ENCODE measurements at places on chromosomes 13 and 19.

GRCh38 chr19:3095441-3096191, 1.5 kb downstream of the GNA11 start:
- no peak for DNase-seq

DNA sequence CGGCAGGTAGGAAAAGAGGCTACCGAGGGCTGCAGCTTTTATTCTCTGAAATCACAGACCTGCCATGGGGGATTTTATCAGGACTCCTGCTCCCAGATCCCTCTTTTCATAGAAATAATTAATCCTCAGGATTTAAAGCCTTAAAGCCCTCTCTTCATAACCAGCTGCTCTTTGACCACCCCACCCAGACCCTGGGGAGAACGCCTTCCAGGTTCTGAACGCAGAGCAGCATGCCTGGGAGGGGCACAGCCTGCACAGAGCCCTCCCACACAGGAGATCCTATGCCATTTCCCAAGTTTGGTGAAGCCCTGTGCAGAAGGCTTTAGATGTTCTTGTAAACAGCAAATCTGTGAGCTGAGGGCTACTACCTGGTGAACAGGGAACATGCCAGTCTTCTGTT, 91.1 kb downstream of the STOML3 start:
- no peak for DNase-seq

DNA sequence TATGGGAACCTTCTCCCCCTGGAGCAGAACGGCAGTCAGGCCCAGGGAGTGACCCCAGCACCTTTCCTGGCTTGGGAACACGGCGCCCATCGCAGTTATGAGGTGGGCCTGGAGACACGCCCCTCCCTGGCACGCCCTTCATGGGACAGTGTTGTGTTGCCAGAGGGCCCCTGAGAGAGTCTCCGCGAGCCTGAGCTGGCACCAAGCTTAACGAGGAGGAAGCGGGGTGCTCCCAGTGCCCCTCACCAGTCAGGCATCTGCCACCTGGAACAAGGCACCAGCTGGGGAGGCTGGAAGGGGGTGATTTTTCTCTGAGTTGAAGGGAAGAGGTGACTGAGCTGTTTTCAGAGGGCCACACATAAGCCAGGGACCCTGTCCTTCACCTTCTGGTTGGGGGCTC, 180.6 kb downstream of the KDM4B start:
- no peak for DNase-seq

DNA sequence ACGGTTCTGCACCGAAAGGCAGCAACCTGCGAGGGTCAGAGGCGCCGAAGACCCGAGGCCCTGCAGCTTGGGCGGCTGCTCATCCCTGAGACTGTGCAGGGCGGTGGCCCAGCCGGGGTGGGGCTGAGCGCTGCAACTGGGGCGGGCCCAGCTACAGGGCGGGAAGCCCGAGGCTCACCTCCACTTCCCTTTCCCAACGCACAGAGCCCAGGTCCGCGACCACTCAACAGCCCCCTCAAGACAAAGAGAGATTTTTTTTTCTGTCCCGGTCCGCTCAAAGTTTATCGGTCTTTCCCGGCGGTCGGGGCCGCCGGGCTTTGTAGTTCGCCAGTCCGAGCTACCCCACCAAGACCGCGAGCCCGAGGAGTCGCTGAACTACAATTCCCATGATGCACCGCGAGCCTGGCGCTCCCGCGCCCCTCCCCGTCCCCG, 573 bp downstream of the KATNAL1 start:
- peak; percentile 94 for DNase-seq

DNA sequence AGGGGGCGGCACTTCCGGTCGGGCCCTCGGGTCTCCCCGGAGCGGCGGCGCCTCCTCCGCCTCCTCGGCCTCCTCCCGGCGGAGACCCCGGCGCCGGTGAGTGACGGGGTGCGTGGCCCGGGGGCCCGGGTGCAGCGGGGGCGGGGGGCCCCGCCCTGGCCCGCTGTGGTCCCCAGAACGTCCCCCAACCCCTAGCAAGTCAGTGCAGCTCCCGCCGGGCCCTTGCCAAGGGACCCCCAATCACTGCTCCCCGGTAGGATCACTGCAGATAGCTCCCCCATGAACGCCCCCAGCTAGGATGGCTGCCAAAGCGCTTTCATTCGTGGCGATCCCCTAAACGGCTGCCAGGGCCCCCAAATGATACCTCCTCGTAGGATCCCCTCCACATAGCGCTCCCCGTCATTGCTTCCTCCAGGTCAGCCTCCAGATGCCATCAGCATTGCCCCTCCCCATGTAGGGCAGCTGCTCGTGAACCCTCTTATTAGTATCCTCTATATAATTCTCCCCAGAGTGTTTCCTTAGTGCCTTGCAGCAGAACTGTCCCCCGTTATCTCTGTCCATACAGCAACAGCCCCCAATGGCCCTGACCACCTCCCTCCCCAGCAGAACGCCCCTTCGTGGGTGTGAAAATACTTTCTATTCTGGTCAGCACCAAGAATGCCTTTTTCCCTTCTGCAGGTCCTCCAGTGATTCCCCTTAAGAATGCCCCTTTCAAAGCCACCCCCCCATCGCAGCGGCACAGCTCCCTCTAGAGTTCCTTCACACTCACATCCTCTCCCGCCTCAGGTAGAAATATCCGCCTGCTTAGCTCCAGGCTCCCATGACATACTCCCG, at the start of gene ZNF865:
Gene ZNF865, plus strand, starts transcription at position 11 of the 834 bp plus-strand sequence. CDS start 7,972 bp downstream, outside the sequence.
- peak; percentile 90 for DNase-seq

DNA sequence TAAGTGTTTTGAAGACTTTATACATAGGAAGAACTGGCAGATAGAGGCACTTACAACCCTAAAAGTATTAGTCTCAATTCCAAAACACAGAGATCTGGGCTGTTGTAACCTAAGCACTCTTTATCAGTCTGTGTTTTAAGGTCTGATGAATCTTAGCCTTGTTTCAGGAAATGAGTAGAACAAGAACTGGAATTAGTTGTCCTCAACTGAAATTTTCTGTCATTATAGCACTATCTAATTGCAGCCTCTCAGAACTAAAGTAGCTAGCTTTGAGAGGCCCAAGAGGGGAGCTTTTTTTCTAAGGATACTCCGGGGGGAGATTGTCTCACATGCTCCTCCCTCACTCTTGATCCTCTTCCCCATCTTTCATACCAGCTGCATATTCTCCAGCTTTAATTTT, 13.1 kb downstream of the HNRNPM start:
- no peak for DNase-seq

- DNase-seq, result peak; percentile 74
These were observed 520 bp downstream of the ZNF787 start for GRCh38 chr19:56120371-56121179.

DNA sequence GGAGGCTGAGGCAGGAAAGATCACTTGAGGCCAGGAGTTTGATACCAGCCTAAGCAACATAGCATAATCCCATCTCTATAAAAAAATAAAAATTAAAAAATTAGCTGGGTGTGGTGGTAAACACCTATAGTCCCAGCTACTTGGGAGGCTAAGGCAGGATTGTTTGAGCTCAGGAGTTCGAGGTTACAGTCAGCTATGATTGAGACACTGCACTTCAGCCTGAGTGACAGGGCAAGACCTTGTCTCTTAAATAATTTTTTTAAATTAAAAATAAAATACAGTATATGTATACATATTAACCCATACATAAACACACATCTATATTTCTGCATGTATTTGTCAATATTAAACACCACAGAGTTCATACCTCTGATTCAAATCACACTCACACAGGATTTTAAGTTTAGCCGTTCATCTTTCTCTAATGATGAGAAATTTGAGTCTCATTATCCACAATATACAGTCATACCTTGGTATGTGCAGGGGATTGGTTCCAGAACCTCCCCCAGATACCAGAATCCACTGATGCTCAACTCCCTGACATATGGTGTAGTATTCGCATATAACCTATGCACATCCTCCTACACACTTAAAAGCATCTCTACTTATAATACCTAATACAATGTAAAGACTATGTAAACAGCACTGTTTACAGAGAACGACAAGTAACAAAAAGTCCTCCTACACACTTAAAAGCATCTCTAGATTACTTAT, 44.7 kb downstream of the PSPC1 start:
- DNase-seq, result peak; percentile 20

DNA sequence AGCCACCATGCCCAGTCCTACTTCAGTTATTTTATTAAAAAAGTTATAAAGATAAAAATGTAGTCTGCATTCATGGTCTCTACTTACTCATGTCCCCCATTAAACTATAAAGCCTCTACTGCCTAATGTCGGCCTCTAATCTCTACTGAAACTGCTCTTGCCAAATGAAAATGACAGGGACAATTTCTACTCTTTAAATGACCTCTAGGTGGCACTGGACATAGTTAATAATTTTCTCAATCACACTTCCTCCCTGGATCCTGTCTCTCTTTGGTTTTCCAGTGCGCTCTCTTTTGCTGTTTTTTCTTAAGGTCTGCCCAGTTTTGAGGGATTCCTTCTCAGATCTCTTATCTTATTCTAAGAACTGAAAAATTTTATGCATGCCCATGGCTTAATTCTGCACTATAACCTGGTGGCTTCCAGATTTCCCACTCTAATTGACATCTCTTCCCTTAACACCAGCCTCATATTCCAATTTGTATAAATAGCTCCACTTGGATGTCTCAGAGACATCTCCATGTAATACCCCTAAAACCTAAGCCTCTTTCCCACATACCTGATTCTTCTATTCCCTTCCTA, 54.3 kb downstream of the MTMR6 start:
- DNase-seq, result peak; percentile 57
